Endothelial cell of coronary artery (primary cell): ENCODE measurements at places on chromosomes 12 and 14. TPM values are rescaled to one million over a fixed set of nuclear protein-coding genes. Genes with fewer than 3 reads are reported as not detected.

Gene KCNH5
- total RNA-seq, result under 0.01 TPM in 1 of 2 replicates, not detected in the other

Gene RHOJ
- 96.6 and 112 TPM in 2 replicates for total RNA-seq

Gene NTF3
- total RNA-seq, result 2.3 TPM in 1 of 2 replicates, not detected in the other

Gene IL23A
- not detected in 2 replicates for total RNA-seq
